Hepatocyte (in vitro differentiated cells): ENCODE measurements at places on chromosomes 2 and 18.

GRCh38 chr2:111186121-111186715, 65.5 kb downstream of the BCL2L11 start:
- DNase-seq, result peak; percentile 49

DNA sequence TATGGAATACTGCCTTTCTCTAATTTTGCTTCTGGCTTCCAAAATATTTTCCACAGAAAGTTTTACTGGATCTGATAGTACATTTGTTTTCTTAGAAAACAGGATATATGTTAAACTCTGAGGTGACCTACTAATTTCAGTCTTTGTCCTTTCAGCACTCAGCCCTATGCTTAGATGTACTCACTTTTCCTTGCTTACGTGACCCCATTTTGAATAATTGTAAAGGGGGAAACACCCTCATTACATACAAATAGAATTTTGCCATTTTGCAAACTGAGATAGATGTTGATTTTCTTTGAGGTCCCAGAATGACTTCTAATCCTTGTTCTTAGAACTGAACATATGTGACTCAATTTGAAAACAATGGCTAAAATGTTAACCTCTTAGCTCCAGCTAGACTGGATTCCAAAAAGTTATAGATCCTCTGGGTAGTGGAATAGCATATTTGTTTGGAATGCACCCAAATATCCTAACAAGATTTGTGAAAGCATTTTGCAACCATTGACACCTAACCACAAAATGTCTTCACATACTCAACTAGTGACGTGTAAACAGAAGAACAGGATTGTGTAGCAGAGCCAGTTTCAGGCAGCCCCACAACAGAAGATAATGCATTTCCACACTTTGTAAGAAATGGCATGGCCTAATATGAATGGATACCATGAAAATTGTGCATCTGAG, 44.8 kb upstream of the EHBP1 start:
- DNase-seq, result no peak

- no peak for DNase-seq
Observed at GRCh38 chr2:74366036-74366435, 14.1 kb downstream of the DCTN1 start.

DNA sequence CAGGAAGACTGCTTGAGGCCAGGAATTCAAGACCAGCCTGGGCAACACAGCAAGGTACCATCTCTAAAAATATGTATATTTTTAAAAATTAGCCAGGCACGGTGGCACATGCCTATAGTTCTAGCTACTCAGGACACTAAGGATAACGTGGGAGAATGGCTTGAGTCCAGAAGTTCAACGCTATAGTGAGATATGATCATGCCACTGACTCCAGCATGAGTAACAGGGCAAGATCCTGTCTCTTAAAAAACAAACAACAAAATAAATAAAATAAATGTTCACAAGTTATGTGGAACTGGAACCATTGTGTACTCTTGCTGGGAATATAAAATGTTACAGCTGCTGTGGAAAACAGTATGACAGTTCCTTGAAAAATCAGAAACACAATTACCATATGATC, 47.2 kb downstream of the USP34 start:
- no peak for DNase-seq

GRCh38 chr2:236774171-236774570, 204.5 kb downstream of the ACKR3 start:
- DNase-seq, result peak; percentile 58

DNA sequence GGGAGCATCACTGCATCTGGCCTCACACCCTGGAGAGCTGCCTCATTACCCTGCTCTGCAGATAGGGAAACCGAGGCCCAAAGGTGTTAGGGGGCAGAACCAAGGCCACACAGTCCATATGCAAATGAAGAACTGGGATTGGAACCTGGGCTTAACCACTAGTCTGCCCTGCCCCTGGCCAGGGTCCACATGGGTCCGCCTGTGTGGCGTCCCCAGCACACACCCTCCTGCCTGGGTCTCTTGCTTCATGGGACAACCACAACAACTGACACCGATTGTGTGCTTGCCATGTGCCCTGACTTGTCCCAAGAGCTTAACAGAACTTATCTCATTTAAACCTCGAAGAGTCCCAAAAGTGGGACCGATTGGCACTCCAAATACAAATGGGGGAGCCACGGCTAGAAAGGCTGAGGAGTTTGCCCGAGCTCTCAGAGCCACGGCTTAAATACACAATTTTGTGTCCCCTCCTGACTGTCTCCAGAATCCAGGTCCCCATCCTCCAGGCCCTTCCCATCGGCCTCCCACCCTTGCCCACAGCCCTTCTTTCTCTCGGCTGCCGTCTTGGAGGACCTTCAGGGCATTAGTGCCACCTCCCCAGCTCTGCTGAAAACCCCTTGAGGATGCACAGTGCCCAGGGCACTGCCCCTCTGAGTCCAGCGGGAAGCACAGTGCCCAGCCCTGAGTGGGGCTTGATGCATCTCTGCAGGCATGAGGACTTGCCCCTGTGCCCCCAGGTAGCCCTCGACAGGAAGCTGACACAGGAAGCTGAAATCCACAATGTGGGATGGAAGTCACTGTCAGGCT, 5.8 kb upstream of the DUSP2 start:
- DNase-seq, result peak; percentile 2

GRCh38 chr18:62343316-62343715, 18.2 kb downstream of the TNFRSF11A start:
- DNase-seq, result no peak

GRCh38 chr2:37616677-37617005, 54.8 kb downstream of the CDC42EP3 start:
- peak; percentile 44 for DNase-seq

GRCh38 chr2:100568989-100569388, 6.2 kb downstream of the PDCL3 start:
- no peak for DNase-seq

DNA sequence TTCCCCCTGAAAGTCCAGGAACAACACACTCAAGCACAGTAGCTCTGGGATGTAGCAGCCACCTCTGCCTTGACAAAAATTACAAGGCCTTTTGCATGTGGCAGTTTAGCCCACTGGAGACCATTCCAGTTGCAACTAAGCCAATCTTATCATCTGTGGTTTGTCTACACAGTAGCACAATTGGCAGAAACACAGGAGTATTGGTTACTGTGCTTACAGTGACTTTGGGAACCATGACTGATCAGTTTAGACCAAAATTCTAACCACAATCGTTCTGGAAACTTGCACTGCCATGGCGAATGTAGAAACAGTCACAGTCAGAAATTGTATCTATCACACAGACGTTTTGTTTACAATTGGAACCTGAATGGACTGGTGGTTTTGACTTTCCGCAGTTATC, 403.7 kb upstream of the MEIS1 start:
- DNase-seq, result no peak

DNA sequence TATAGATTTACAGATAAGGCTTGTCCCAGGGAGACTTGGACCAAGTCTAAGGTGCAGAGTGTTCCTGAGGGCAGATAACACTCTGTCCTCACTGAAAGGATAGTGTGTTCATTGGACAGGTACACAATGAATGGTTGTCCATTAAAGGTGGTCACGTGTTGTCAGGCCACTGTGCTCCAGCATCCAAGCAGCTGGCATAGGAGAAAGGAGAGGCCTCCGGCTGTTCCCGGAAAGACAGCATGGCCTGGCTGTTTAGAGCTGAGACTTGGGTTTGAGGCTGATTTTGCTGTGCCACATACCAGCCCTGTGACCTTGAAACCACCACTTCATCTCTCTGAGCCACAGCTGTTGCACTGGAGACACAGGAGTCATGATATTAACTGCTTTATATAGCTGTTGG, 19.6 kb upstream of the SULT1C3 start:
- no peak for DNase-seq

- peak; percentile 20 for DNase-seq
Observed at GRCh38 chr2:43424262-43425207, 171.3 kb downstream of the THADA start.

DNA sequence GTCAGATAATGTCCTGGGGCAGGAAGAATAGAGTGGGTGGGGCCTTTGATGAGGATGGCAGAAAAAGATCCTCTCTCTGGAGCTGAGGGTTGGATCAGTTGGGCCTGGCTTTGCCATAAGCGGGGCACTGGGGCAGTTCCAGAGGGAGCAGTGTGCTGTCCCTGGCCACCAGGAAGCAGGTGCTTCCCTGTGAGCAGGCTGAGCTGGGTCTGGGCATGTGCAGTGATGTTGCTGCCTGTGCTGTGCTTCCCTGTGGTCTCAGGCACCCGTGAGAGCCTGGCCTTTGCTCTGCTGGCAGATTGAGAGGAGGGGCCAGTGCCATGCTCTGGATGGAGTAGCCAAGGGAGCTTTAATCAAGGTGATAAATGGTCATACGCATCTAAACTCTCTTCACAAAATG, 14.6 kb upstream of the NPPC start:
- DNase-seq, result no peak

- DNase-seq, result no peak
Observed at GRCh38 chr2:508121-508520, 169.1 kb downstream of the TMEM18 start.

GRCh38 chr2:124875627-124876244, 850.6 kb downstream of the CNTNAP5 start:
- DNase-seq, result no peak

DNA sequence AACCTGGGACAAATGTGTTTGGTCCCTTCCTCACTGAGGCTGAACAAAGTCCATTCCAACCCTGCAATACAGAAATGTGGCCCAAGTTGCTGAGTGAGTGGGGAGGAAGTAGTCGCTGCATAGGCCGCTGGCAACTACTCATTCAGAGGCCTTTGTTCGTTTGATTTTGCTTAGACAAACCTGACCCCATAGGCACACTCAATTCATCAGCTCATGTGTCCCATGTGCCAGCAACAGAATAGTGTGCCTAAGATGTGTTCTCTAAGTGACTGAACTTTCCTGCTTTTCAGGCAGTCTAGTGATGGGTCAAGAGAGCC, 23.0 kb downstream of the PTPN18 start:
- DNase-seq, result no peak

GRCh38 chr18:3089579-3089978, 76.6 kb upstream of the LPIN2 start:
- no peak for DNase-seq

DNA sequence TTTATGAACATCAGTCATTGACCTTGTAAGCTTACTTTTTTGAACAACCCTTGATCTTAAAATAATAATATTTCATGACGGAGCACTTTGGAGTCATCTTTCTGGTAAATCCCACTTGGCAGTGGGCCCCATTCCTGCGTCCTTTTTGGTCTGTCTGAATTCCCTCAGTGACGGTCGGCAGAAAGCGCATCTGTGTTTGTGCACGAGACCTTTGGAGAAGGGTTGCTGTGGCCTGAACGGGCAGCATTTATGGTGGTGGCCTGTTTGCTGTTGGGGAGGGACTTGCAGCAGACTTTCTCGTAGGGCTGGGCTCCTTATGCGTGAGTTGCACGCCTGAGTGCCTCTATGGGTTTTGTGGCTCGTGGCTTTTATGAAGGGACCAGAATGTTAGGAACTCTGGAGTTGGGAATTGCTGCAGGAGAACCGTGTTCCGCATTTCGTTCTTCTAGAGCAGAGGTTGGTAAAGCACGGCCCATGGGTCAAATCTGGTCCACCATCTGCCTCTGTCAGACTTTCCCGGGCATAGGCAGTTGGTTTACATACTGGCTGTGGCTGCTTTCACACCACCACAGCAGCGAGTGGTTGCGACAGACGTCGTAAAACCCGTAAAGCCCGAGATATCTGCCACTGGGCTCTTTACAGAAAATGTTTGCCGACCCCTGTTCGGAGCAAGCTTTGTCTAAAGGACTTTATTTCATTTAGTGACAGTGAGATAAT, 30.8 kb downstream of the LPIN1 start:
- DNase-seq, result peak; percentile 40

- peak; percentile 29 for DNase-seq
Observed at GRCh38 chr2:88307817-88308216, 137.7 kb downstream of the THNSL2 start.

- no peak for DNase-seq
Observed at GRCh38 chr2:136381722-136382633, 264.0 kb upstream of the CXCR4 start.

GRCh38 chr2:162317058-162317742, 1.3 kb downstream of the IFIH1 start:
- no peak for DNase-seq
